ENCODE measurements at places on chromosomes 6 and 20.

DNA sequence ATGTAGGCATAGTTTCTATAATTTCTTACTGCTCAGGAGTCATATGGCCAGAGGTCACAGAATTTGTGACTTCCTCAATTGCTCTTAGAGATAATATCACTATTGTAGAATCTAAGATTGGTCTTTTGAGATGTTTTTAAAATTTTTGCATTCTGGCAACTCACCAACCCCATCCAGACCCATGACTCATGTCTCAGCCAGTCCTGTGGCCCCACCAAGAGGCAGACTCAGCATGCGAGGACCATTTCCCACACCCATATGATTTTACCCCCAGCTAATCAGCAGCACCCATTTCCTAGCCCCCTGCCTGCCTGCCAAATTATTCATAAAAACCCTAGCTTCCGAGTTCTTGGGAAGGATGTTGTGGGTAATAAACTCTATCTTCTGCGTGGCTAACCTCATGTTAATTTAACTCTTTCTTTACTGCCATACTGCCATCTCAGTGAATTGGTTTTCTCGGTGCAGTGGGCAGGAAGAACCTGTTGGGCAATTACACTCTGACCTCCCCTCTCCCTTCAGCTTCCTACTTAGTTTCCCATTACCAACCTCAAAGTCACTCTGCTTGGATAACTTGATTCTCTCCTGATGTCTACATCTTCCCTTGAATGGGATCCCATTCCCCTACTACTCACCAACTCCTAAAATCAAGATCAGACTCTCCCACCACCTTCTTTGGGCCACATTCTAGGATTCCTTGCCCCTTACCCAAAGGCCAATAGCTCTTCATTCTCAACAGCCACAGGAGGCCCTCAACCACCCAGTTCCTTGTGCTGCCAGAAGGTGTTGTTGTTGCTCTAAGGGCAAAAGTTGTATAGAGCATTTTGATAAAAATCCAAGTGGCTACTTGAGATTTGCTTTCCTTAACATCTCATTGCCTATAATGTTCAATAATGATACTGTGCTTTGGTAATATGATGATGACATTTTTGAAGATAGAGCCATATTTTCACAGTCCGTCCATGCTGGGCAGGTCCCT lies 16.2 kb upstream of the IYD start:
- no peak for DNase-seq

DNA sequence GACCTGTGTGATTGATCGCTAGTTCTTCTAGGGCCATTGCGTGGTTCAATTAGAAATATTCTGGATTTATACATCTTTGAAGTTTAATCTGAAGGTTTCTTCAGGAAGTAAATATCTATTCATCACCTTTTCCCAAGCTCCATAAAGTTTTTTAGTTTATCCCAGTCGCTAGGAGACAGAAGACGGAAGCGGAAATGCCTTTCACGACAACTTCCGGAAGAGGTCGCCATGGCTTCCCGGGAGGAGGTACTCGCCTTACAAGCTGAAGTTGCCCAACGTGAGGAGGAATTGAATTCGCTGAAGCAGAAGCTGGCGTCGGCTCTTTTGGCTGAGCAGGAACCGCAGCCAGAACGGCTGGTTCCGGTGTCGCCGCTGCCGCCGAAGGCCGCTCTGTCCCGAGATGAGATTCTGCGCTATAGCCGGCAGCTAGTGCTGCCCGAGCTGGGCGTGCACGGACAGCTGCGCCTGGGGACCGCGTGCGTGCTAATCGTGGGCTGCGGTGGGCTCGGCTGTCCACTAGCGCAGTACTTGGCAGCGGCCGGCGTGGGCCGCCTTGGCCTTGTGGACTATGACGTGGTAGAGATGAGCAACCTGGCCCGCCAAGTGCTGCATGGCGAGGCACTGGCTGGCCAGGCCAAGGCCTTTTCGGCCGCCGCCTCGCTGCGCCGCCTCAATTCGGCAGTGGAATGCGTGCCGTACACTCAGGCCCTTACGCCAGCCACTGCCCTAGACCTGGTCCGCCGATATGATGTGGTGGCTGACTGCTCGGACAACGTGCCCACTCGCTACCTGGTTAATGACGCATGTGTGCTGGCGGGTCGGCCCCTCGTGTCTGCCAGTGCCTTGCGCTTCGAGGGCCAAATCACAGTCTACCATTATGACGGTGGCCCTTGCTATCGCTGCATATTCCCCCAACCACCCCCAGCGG lies at the start of gene MOCS3:
Gene MOCS3 (plus strand): TSS at position 204 of the 928 bp plus-strand sequence. CDS start 25 bp downstream, at position 229.
- DNase-seq = no peak

DNA sequence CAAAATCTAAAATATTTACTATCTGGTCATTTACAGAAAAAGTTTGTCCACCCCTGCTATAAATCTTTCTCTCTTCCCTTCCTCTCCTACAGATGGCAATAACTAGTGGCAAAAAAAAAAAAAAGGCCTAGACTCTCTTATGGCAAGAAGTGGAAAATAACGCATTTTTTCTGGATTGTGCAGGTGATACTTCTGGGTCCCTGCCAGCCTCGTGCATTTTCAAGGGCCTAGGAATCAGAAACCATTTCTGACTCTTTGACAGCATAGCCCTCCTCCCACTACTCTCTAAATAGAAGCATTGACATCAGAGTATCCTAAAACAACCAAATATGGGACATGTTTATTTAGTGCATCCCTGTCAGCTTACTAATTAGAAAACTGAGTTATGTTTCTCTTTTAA lies 251.0 kb downstream of the KHDC1L start:
- no peak for DNase-seq

GRCh38 chr20:11379257-11380011 lies 538.3 kb upstream of the BTBD3 start:
- DNase-seq = no peak

- DNase-seq = no peak
Observed at GRCh38 chr20:50911716-50912115, 19.5 kb downstream of the ADNP start.

- no peak for DNase-seq
Observed at GRCh38 chr6:105644073-105644489, 241.2 kb upstream of the PREP start.

DNA sequence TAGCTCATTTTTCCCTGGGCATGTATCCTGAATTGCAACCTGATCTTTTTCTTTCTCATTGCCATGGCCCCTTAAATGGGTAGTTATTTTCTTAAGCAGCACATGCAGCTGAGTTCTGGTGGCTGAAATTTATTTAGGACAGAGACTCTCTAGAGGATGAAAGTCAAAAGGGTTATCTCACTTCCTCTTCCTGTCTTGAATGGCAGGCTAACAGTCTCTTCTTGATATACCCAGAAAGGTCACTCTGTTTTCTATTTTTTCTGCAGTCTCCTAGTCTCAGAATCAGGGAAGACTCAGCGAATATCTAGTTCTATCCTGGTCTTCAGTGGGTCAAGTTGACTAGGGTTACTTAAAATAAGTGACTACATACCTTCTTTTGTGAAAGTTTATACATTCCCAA lies 243.3 kb downstream of the EPHA7 start:
- DNase-seq = no peak

- DNase-seq = no peak
Observed at GRCh38 chr6:89680551-89680950, 42.0 kb upstream of the LYRM2 start.

- no peak for DNase-seq
Observed at GRCh38 chr6:44339763-44340625, 2.5 kb upstream of the SPATS1 start.

- no peak for DNase-seq
Observed at GRCh38 chr6:43076464-43077332, 584 bp downstream of the PTK7 start.

- no peak for DNase-seq
Observed at GRCh38 chr6:35737413-35738211, 780 bp downstream of the ARMC12 start.

Data from stimulated activated CD4-positive, alpha-beta T cell treated with anti-CD3 and anti-CD28 coated beads, Interleukin-1b, Interleukin-23, amount 100 ng/mL, for 1 hour (primary cell).